ENCODE measurements at places on chromosomes 7 and 10. TPM values are rescaled to one million over a fixed set of nuclear protein-coding genes. Genes with fewer than 3 reads are reported as not detected.

Gene HABP2
- polyA plus RNA-seq, result not detected

Gene MKX
- 0.10 TPM for polyA plus RNA-seq

- DNase-seq, result no peak
These were observed 57.9 kb downstream of the ZNF467 start for GRCh38 chr7:149715476-149715875.

Gene SLC29A4
- polyA plus RNA-seq, result 7.6 TPM

DNA sequence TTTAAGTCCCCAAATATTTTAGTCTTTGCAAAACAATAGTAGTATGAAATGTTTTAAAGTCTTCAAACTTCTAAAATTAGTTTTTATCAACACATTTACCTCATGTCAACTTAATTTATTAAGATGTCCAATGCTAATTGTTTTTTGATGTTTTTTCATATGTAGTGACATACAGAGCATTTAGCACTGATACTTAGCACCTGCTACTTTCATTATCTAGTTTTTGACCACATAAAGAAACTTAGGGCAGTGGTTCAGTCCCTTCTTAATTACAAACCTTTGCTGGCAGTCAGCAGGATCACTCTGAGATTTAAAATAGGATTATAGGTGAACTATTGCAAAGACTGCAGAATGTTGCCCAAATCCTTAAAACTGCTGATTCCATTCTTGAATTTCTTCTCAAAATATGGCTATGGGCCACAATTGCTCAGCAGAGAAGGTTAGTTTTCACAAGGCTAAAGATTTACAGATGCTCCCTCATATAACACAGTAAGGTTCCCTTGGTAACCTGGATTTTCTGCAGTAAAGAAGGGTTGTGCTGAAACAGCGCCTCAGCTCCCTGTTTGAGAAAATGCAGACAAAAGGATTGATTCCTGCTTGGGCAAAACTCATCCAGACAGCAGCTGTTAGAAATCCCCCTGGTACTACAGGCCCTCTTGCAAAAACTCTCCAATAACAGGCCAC is 3.4 kb downstream of the GPR85 start:
- no peak for DNase-seq
